ENCODE measurements at places on chromosomes 11 and 22. TPM values are rescaled to one million over a fixed set of nuclear protein-coding genes. Genes with fewer than 3 reads are reported as not detected.

DNA sequence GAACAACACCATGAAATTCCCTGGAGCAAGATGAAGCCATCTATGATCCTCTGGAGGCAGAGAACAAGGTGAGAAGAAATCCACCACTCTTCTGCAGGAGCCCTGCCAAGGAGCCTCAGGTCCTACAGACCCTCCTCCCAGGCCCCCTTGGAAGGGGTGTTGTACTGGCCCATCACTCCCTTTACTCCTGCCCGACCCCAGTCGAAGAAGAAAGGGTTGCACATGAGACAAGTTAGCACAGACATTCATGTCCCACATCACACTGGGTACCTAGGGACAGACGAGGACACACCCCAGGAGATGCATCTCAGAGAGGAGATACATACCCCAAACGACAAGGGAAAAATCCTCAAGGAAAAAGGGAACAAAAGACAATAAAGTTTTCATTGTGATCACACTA is 82.8 kb upstream of the NARS2 start:
- no peak overlapping the region for H3K4me3 ChIP-seq
- no peaks in the 10 kb centered on the region for H3K27me3 ChIP-seq
- no peak for DNase-seq
- no peak overlapping the region for H3K27ac ChIP-seq

- no peak overlapping the region for H3K27ac ChIP-seq
- no peaks in the 10 kb centered on the region for H3K36me3 ChIP-seq
- H3K4me3 ChIP-seq, result peak overlapping the region; percentile 64
- H3K4me1 ChIP-seq, result no peaks in the 10 kb centered on the region
These were observed 585 bp upstream of the NADSYN1 start for GRCh38 chr11:71452199-71453036.

DNA sequence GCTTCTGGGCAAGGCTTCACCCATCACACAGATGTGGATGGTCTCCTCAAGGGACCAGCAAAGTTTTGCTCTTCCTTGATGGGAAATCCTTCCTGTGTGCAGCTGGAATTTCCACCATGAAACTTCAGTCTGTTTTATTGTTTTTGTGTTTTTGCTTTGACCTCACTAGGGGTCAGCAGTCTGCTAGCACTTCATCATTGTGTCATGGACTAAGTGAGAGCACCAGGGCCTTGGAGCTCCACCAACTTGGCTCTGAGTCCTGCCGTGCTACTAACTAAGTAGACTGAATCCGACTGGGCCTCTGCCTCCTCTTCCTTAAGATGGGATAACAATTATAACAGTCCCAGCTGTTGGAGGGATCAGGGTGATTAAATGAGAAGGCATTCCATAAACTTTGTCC is 305.8 kb upstream of the NCAM1 start:
- H3K4me3 ChIP-seq, result no peak overlapping the region
- H3K36me3 ChIP-seq, result no peaks in the 10 kb centered on the region
- peak; percentile 81 for DNase-seq
- no peaks in the 10 kb centered on the region for H3K27me3 ChIP-seq

- H3K4me3 ChIP-seq, result peak overlapping the region; percentile 22
- no peaks in the 10 kb centered on the region for H3K36me3 ChIP-seq
- peak overlapping the region; percentile 88 for H3K27ac ChIP-seq
- DNase-seq, result peak; percentile 95
These were observed 2.2 kb downstream of the TNKS1BP1 start for GRCh38 chr11:57322256-57323166.

The GGT5 gene
- total RNA-seq, result 61.6 TPM

The OR8G5 gene
- not detected for total RNA-seq

The IGF2 gene
- total RNA-seq, result 620 TPM

The CLNS1A gene
- total RNA-seq, result 73.1 TPM

The LDHAL6A gene
- total RNA-seq, result not detected

Data from aorta (tissue), 5 donors.